Stimulated activated CD8-positive, alpha-beta memory T cell treated with anti-CD3 and anti-CD28 coated beads, Interleukin-4, amount 100 ng/mL, for 48 hours (primary cell): ENCODE measurements at places on chromosomes 11 and 22.

DNA sequence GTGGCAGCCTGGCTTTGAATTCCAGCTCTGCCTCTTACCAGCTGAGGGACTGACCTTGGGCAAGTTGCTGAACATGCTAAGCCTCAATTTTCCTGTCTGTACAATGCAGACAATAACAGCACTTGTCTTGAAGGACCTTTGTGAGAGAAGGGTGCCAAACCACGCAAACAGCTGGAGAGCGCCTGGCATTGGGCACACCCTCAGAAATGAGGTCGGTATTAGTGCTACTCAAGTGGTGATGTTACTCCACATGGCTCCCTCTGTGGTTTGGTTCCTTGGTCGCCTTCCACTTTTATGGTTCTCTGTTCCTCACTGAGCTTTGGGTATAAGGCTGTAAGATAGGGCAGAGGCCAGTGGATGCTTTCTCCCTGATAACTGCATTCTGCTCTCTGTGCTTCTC lies 8.2 kb downstream of the UBASH3B start:
- DNase-seq, result no peak

DNA sequence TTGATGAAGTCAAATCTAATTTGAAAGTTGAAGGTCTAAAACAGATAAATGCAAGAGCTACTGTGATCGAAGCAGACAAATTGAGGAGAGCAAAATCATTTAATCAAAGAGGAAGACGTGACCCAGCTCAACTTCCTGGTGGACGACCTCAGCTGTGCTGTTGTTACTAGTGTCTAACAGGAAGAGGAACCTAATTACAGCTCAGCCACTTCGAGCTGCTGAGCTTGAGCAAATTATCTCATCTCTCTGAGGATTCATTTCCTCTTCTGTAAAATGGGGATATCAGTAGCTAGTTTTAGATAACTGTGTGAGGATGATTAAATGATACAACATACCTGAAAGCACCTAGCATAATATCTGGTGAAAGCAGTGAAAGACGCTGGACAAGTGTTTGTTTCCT lies 48.6 kb upstream of the OLFML1 start:
- no peak for DNase-seq

- no peak for DNase-seq
Observed at GRCh38 chr22:31148488-31148887, 8.2 kb upstream of the PLA2G3 start.

DNA sequence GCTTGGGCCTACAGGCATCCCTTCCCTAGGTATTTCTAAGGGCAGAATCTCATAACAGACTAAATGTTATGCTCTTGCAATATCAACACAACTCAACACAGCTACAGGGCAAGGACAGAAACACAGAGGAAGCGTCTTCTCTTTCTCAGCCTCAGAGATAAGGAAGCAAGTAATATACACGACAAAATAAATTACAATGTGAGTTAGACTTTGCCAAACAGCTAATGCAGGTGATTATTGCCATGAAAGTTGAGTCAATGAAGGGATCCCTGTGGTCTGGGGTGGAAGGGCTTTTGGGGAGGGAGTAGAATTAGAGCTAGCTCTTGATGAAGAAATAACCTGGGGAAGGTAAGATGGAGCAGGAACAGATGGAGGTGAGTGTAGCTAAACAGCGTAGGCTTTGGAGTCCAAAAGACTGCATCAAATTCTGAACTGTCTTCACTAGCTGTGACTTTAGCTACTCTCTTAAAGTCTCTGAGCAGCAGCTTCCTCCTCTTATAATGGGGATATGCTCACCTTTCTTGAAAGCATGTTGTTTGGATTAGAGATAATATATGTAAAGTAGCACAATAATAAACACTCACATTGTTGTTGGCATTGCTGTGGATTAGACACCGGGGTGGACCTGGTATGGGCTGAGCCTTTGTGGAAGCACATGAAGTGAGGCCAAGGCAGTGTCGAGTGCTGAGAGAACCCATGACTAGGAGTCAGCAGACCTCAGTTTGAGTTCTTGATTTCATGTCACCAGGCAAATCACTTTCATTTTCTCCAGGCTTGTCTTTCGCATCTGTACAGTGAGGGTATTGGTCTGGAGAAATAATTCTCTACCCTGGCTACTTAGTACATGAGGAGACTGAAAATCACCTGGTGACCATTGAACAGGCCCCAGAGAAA lies 41.0 kb upstream of the AQP11 start:
- DNase-seq, result no peak

GRCh38 chr11:20374741-20375300 lies 11.3 kb downstream of the HTATIP2 start:
- no peak for DNase-seq

DNA sequence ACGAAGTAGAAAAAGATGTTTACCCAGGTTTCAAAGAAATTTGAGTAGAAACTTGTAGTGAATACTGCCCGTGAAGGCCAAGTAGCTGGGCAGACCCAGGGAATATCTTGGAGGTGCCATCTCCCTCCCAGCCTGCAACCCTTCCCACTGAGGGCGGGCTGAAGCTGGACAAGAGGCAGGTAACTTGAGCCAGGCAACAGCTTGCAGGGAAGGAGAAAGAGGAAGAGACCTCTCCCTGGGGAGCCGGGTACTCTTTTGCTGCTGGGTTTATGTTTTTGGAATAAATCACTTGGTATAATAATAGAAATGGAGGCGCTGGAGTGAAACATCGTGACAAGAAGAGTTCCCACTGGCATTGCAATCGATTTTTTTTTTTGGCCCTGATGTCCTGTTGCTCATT lies 49.4 kb upstream of the JAM3 start:
- DNase-seq, result no peak

DNA sequence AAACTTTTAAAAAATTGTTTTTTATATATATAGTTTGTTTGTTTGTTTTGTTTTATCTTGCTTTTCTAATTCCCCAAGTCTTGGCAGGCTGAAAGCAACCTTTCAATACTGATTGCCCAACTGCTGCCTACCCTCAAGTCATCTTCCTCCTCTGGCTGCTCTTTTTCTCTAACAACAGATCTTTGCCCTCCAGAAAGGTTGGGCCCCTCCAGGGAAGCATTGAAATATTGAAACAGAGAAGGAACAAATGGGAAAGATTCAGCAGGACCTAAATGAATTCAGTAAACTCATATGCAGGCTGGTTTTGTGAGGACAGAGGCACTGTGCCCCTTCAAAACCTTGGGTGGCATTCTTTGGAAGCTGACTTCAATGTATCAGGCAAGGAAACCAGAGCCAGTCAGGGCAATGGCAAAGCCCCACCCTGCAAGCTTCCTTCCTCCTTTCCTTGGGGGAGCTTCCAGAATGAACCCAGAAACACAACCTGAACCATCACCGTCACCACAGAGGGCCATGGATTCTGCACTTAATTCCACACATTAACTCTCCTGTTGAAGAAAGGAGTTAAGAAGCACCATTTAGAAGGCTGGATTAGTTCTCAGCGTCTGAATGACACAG lies 815 bp upstream of the MS4A6A start:
- no peak for DNase-seq

- no peak for DNase-seq
Observed at GRCh38 chr22:18066181-18066859, 11.5 kb upstream of the PEX26 start.

- no peak for DNase-seq
Observed at GRCh38 chr11:48669146-48669545, 180.6 kb downstream of the OR4A47 start.

GRCh38 chr11:94873916-94874540 lies 99.3 kb downstream of the CWC15 start:
- DNase-seq, result no peak

DNA sequence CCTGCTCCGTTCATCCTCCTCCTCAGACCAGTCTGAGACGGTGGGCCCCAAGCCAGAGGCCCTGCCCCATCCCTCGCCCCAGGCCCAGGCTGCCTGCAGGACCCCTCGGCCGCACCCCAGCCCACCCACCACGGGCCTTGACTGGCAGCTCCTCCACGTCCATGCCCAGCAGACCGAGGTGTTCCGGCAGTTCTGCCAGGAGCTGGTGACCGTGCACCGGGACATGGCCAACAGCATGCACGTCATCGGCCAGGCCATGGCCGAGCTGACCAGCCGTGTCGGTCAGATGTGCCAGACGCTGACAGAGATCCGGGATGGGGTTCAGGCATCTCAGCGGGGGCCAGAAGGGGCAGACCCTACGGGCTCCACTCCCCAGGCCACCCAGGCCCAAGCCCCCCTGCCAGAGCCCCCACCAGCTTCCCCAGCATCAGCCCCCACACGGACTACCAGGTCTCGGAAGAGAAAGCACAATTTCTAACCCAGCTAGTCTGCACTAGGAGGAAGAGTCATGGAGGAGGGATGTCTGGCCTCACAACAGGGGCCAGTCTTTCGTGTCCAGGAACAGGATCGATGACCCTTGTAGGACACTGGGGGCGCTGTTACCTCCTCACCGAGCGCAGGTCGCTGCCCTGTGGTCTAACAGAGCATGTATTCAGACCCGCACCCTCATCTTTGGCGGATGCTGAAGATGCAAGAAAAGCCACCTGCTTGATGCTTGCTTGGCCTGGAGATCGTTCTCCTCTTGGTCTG lies 66.3 kb downstream of the PRDM11 start:
- no peak for DNase-seq

DNA sequence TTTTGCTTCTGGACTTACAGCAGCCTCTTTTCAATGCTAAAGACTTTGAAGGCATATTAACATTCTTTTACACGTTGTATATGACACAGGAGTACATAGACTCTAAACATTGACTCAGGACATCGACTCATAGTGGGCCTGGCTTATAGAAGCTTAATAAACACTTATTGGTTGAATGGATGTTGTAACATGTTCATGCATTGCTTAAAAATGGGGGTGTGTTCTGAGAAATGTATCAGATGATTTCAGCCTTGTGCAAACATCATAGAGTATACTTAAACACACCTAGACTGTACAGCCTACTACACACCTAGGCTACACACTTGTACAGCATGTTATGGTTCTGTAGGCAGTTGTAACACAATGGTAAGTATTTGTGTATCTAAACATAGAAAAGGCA lies 17.9 kb downstream of the TTC17 start:
- no peak for DNase-seq

GRCh38 chr22:36221799-36222751 lies 17.3 kb downstream of the APOL2 start:
- DNase-seq, result peak; percentile 74

GRCh38 chr22:33811686-33812085 lies 108.6 kb downstream of the LARGE1 start:
- DNase-seq, result no peak

DNA sequence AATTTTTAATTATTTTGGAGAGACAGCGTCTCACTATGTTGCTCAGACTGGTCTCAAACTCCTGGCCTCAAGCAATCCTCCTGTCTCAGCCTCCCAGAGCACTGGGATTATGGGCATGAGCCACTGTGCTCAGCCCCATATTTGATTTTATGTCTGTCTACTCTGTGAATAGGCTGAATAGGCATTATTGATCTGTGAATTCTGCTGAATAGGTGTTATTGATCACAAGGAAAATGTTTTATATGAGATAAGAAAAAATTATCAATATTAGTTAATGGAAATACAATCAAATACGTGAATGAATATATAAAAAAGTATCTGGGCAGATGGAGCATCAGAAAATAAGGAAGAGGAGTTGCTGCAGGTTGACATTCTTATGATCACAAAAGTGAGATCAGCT lies 483.4 kb upstream of the LARGE1 start:
- no peak for DNase-seq

DNA sequence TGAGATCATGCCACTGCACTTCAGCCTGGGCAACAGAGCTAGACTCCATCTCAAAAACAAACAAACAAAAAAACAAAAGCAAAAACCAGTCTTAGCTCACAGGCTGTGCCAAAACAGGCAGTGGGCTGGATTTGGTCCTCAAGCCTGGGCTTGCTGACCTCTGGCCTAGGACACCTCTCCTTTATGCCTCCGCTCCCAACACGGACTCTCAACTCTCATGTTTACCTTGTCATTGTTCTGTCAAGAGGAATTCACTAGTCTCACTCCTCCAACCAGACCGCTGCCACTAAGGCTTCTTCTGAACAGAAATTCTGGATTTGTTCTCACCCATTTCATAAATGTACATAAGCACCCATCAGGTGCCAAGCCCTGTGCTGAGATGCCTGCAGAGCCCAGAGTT lies 42.6 kb downstream of the FAM83F start:
- DNase-seq, result no peak

DNA sequence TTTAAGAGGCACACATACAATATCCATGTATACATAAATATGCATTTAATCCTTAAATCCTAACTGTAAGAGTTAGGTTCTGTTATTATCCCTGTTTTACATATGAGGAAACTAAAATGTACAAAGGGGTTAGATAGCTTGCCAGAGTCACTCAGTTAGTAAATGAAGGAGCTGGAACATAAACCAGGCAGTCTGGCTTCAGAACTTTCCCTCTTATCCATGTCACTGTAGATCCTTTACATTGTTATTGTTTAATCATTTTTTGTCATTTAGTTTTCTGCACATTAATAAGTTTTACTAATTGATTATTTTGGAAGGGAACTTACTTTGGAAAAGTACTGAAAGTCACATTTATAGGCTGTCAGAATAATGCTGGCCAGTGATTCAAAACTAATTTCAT lies 282.4 kb downstream of the TMEM135 start:
- DNase-seq, result no peak

DNA sequence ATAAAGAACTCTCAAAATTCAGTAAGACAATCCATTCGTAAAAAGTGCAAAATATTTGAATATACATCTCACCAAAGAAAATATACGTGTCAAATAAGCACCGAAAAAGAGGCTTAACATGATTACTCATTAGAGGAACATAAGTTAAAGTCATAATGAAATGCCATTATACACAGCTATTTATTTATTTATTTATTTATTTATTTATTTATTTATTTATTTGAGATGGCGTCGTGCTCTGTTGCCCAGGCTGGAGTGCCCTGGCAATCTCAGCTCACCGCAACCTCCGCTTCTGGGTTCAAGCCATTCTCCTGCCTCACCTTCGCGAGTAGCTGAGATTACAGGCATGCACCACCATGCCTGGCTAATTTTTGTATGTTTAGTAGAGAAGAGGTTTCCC lies 203.6 kb upstream of the UBASH3B start:
- DNase-seq, result no peak

- no peak for DNase-seq
Observed at GRCh38 chr11:119907878-119908572, 179.0 kb upstream of the NECTIN1 start.

- DNase-seq, result no peak
Observed at GRCh38 chr11:105670811-105671210, 60.9 kb downstream of the GRIA4 start.

GRCh38 chr11:132205496-132205895 lies 835.1 kb downstream of the NTM start:
- DNase-seq, result no peak

- no peak for DNase-seq
Observed at GRCh38 chr22:23753385-23753784, 840 bp downstream of the VPREB3 start.

- DNase-seq, result no peak
Observed at GRCh38 chr11:25298450-25298849, 801.6 kb downstream of the LUZP2 start.

GRCh38 chr11:112211536-112211935 lies 14.7 kb upstream of the PTS start:
- DNase-seq, result no peak

DNA sequence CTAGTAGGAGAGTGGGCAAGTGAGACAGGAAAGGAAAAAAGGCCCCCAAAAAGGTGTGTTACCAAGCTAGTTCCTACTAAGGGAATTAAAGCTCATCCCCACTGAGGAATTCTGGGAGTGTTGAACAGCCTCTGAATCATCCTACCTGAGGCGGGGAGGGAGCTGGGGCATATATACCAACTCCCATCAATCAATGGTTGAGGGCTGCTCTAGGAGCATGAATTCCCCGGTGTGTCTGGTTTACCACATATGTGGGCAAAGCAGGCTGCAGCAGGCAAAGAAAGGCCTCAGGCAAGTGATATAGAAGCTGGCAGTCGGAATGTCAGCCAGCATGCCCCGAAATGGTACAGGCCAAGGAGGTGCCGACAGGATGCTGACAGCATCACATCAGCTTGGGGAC lies 23.6 kb upstream of the CDON start:
- no peak for DNase-seq
